ENCODE measurements at places on chromosomes 4 and X.

DNA sequence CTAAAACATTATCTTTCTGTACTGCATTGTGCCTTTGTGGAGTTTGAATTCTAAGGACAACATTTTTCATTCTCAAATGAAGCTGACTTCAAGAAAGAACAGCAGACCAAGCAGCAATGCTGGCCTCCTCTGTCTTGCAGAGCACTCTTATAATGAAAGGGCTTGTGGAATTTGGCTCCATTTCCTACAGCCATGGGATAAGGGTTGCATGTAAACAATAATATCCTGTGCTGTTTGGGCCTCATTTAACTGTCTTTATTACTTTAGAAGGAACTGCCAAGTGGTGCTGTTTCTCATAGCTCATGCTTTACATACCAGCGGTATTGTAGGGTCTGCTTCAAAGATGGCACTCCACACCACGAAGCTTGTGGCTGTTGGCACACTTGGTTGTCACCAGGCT, 111.4 kb upstream of the EOLA2 start:
- no peak for DNase-seq

GRCh38 chrX:10797466-10797865, 177.1 kb upstream of the MID1 start:
- no peak for DNase-seq

- DNase-seq: no peak
These were observed 216.9 kb upstream of the S100G start for GRCh38 chrX:16433021-16433420.

GRCh38 chr4:8000721-8001491, 61.2 kb upstream of the AFAP1 start:
- no peak for DNase-seq

DNA sequence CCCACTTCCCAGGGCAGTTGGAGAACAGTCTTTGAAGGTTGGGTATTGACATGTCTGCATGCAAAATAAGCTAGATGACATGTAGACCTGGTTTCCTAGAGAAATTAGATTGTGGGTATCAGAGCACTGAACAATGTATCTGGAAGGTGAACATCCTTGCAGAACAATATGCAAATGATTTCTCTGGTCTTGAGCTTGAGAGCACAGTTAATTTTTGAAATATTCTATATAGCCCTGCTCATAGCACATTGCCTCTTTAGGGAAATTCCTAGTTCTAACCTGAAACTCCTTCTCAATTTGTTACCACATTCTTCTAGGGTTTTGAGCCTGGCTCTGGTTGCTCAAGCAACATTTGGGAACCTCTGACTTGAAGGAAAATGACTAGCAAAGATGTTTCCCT, 41.6 kb upstream of the LAS1L start:
- no peak for DNase-seq

DNA sequence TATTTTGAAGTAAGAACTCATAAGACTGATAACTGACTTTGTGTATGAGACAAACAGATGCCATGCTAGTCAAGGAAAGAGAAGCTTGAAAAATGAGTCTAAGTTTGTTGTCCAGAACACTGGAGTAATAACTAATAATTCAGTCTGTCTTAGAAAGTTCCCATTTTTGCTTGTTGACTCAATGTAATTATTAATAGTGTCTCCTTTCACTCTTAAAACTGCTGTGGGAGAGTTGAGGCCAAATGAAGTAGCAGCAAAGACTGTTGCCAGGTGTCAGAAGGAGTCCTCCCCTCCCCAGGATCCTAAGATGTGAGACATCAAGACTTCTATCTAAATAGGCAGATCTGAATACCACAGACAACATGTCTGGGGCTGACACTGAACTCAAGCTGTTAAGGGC, 20.8 kb upstream of the FAM13A start:
- no peak for DNase-seq

GRCh38 chr4:76752861-76753501, 145.0 kb downstream of the SOWAHB start:
- no peak for DNase-seq

DNA sequence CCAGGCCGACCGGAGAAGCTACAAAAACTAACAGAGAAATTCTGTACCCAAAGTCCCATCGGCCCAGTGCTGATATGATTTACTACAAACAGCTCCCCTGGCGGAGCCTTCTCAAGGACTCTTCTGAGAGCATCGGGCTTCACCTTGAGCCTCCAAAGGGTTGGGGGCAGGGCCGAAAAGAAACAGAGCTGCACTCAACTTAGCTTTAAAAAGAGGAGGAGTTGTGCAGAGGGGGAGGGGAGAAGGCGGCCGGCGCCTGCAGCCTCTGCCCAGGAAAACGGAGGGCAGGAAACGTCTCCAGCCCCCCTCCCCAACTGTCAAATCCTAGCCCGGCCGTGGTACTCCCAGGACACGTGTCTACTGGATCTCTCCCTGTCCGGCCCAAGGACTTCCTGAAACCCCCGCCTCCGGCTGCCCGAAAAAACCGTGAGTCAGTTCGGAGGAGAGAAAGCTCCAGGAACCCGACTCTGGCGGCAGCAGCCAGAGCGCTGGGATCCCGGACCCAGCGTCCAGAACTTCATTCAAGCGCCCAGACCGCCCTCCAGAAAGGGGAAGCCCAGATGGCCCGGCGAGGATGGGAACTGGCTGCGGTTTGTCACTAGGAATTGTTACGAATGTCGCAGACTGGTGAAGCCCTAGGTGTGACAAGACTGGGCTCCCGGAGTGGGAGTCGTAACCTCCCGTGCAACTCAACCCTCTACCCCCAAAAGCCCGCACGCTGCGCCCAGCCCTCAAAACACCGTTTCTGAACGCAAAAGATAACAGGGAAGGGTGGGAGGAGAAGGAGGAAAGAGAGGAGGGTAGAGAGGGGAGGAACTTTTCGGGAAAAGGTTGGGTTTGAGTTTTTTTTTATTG, 973 bp downstream of the ADAMTS3 start:
- DNase-seq: no peak

- DNase-seq: no peak
These were observed 620 bp downstream of the ANAPC10 start for GRCh38 chr4:145097331-145097820.

- no peak for DNase-seq
These were observed 408 bp downstream of the TMEM33 start for GRCh38 chr4:41935652-41936021.

DNA sequence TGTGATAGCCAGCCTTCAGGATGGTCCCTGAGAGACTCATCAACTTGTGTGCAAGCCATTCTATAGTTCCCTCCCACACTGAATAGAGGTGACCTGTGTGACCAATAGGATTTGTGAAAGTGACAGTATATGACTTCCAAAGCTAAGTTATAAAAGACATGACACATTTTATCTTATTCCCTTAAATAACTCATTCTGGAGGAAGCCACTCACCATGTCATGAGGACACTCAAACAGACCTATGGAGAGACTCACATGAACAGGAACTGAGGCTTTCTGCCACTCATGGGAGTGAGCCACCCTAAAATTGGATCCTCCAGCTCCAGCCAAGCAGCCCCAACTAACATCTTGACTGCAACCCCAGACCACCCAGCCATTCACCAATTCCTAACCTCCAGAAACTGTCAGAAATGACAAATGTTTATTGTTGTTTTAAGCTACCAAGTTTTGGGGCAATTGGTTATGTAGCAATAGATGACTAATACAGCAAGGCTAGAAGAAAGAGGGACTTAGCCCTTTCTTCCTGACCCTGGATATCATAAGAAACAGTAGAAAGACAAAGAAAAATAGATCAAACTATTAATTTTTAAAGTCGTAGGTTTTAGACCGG, 9.0 kb upstream of the CHIC2 start:
- DNase-seq: no peak

GRCh38 chr4:105140684-105141490, 5.8 kb upstream of the TET2 start:
- no peak for DNase-seq

GRCh38 chrX:20595928-20596575, 329.3 kb upstream of the RPS6KA3 start:
- no peak for DNase-seq

DNA sequence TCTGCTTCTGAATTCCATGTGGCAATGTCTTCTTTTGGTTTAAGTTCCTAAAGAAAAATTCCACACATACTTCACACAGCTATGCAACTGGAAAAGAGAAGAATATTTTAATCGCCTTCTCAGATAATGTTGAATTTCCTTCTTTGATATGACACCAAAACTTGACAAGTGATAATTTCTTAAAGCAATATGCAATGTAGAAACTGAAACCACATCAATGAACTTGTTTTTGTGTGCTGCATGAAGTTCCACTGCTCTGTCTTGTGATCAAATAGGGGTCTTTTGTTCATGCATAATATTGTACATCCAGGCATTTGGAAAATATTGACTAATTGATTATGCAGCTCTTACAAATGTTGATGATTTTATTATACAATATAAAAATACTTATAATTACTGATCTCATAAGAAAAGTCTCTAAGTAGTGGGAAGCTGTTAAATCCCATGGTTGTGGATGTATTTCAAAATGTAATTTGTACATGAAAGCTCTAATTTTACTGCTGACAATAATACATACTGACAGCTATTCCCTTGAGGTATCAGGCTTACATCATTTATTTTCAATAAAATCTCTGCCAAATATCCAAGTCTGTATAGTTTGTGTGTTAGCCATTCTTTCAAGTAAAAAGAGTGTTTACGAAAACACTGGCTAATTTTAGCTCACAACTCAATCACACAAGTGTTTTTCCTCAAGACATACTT, 56.5 kb downstream of the AGA start:
- DNase-seq: no peak

- DNase-seq: no peak
These were observed 270.4 kb downstream of the LDB2 start for GRCh38 chr4:16627999-16628398.

DNA sequence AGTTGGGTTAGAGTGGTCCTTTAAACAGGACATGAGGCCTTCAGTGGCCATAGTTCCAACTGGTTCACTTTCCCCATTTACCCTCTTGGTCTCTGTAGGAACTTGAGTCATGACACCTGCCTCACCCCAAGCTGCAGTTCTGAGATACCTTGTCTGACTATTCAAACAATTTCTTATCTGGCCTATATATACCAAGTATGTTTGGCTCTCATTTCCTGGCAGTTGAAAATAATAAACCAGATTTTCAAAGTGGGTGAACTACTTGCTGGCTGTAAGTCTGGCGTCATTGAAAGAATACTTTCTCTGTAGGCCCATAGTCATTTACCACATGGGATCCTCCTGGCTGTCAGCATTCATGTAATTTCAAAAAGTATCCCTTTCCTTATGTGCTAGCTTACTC, 228.8 kb downstream of the SHROOM3 start:
- DNase-seq: no peak

GRCh38 chr4:52096048-52096447, 44.9 kb downstream of the SPATA18 start:
- no peak for DNase-seq

DNA sequence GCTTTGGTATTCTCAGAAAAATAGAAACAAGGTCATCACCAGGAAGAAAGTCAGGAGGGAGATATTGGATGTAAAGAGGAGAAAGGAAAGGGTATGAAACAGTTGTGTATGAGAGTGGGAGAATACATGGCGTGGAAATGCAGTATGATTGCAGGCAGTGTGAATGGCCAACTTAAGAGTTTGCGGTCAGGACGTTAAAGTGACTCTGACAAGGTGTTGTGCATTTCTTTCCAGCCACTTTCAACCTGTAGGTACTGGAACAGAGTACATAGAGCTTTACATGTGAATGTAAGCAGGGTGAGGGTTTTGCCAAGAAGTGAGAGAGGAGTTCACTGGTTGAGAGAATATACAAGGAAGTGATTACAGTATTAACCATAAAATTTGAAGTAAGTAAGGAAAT, 15.7 kb downstream of the ATP10D start:
- no peak for DNase-seq

DNA sequence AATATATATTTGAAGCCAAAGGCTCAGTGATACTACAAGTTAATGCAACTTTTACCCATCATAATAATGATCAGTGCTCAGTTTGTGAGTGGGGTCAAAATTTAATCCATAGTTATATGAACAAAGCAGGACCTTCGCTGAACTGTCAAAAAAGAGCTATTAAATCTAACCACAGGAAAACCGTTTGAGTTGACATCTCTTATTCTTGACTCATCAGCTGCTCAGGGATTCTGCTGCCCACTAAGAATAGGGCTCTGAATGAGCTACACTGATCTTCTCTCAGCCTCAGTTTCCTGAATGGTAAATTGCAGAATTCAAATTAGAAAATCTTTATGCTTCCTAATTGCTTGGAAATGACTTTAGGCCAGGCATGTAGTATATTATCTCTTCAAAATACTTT, 44.9 kb upstream of the NAP1L5 start:
- DNase-seq: no peak

DNA sequence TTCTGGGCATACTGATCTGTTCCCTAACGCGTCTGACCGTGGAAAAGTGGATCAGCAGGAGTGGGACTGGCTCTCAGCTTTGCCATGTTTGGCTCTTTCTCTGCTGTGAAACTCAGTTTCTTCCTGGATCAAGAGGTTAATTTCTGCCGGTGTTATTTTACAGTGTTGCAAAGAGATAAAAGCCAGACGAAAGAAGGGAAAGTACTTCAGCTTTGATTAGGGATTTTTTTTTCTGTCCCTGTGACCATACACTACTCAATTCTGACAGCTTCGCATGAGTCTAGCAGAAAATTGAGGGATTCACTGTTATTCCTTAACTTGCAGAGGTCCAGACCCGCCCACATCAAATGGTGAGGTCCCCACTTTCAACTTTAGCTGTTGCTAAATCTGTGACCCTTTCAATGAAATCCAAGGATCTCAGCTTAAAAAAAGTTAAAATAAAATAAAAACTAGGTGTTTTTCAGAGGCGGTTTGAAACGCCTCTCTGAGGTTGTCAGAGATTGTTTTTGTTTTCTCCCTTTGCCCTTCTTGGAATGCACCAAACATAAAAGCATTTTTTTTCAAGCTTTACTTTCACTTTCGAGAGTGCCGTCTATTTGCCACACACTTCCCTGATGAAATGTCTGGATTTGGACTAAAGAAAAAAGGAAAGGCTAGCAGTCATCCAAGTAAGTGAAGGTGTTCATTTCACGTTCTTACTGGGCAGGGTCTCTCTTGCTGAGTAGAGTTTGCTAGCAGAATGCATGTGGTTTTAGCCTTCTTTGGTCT, at the start of gene TLR3:
Gene TLR3 (plus strand): TSS at position 576 of the 768 bp plus-strand sequence. CDS start 7,464 bp downstream, outside the sequence.
- DNase-seq: no peak

DNA sequence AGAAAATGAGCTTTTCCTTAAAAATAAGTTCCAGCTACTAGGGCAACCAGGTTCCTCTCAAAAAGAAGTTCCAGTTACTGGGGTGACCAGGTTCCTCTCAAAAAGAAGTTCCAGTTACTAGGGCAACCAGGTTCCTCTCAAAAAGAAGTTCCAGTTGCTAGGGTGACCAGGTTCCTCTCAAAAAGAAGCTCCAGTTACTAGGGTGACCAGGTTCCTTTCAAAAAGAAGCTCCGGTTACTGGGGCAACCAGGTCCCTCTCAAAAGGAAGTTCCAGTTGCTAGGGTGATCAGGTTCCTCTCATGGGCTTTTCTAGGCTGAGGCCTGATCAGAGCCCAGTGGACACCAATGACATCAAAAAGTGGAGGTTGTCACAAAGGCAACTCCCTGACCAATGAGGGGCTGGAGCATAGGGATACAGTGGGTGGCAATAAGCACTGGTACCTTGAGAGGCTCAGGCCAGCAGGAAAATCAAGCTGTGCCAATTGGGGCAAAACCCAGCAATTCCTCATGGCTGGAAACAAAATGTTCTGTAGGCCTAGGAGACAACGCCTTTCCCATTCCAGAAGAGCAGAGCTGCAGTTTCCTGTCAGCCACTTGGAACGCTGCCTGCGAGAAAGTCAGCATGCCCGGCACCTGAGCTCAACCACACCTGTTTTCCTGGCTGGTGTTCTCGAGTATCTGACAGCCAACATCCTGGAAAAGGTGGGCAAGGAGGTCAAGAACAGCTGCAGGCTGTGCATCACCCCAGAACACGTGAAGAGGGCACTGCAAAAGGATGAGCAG, 12.3 kb upstream of the SYTL5 start:
- DNase-seq: peak; percentile 4
